OCI-M1 (cell line): ENCODE measurements at places on chromosomes 6 and 20.

- DNase-seq: no peak
These were observed 119.2 kb upstream of the LAMA2 start for GRCh38 chr6:128763599-128764300.

- no peak for DNase-seq
These were observed 251.0 kb upstream of the NRSN1 start for GRCh38 chr6:23875006-23875405.

- DNase-seq: peak; percentile 48
These were observed 139.1 kb downstream of the ZDHHC14 start for GRCh38 chr6:157520117-157520406.

DNA sequence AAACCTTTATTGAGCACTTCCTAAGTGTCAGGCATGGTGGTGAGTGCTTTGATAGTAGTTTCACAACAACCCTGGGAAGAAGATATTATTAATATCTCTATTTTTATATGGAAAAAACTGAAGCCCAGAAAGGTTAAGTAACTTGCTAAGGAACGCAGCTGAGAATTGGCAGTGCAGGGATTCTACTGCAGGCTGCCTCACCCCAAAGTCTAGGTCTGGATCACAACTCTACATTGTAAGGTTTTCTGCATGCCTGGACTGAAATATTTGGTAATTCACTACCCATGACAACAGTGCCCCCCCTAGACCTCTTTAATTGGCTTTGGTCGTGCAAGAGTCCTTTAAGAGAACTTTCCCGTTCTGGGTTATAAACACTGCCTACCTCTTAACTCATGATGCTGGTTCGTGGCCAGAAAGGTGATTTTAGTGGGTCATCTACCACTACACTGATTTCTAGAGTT, 67.1 kb upstream of the KCNQ5 start:
- DNase-seq: peak; percentile 51

DNA sequence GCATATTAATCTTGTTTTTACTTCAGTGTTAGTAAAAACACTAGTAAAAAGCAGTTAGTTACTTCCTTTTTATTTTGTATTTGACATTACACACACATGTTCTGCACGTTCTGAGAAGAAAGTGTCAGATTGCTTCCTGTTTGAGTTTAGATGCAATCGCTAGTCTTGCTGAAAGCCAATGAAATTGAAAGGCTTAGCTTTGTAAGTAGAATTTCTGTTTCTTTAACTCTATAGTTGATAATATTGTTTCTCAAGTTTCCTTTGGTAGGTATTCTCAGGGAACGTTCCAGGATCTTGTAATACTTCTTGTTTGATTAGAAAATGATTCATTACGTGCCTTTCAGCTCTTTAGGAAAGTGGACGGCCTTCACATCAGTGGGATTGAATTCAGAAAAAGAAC, 55.0 kb downstream of the CDKAL1 start:
- peak; percentile 29 for DNase-seq

DNA sequence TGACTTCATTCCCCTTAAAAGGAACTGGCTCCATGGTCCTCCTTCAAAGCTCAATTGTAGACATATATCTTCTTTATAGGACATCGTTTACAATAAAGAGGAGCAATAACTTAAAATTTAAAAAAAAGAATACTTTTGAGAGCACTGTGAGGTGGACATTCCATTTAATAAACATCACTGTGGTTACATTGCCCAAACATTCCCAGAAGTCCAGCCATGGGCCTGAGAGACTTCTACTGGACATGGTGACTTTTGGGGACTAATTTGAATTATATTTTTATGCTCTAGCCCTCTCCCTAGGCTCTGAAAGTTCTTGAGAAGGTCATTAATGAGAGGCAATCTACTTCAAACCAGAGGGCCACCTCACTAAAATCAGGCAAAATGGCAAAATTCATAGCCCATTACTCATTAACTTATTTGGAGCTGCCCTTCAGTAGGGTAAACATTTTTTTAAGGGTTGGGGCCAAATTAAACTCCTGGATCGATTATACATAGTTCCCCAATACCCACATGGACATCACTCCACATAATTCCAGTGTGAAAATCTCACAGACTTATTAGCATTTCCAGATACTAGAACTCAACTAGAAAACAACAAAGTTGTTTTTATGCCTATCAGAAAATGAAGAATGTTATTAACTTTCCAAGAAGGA, 17.1 kb downstream of the ISM1 start:
- no peak for DNase-seq

- DNase-seq: no peak
These were observed 46.9 kb downstream of the LYRM4 start for GRCh38 chr6:5213836-5214235.

DNA sequence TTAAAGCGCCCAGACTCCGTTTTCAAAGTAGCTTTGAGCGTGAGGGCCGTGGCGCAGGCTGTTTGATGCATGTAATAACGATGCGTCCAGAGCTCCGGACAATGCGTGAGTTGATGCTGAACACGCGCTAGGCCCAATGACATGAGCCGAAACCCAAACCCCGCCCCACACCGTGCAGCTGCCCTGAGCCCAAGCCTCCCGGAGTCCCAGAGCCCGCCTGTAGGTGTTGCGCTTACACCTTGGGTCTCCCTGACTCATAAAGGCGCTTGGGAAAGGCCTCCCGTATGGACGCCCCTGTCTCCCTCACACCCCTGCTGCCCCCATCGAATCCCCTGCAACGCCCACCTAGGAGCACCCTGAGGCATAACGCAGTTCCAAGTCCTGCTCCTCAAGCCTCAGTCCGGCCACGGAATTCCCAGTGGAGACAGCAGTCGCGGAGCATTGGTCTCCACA, 87.6 kb downstream of the ERMARD start:
- no peak for DNase-seq

GRCh38 chr6:110699780-110700179, 115.5 kb downstream of the CDK19 start:
- no peak for DNase-seq

DNA sequence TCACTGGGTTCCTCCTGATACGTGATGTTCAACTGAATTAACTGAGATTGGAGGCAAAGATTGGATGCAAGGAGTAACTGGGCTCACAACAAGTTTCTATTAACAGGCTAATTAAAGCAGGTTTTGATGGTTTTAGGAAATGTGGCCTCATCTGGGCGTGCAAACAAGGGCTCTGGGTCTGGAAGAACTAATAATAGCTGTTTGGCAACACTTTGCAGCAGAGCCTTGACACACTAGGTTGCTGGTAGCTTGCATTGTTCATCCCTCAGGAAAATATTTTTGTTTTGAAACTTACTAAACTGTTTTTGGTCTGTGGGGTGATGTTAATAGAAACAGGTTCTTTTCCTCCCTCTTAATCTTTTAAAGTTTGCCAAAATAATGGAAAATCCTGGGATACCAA, 117.2 kb upstream of the CD93 start:
- DNase-seq: no peak

DNA sequence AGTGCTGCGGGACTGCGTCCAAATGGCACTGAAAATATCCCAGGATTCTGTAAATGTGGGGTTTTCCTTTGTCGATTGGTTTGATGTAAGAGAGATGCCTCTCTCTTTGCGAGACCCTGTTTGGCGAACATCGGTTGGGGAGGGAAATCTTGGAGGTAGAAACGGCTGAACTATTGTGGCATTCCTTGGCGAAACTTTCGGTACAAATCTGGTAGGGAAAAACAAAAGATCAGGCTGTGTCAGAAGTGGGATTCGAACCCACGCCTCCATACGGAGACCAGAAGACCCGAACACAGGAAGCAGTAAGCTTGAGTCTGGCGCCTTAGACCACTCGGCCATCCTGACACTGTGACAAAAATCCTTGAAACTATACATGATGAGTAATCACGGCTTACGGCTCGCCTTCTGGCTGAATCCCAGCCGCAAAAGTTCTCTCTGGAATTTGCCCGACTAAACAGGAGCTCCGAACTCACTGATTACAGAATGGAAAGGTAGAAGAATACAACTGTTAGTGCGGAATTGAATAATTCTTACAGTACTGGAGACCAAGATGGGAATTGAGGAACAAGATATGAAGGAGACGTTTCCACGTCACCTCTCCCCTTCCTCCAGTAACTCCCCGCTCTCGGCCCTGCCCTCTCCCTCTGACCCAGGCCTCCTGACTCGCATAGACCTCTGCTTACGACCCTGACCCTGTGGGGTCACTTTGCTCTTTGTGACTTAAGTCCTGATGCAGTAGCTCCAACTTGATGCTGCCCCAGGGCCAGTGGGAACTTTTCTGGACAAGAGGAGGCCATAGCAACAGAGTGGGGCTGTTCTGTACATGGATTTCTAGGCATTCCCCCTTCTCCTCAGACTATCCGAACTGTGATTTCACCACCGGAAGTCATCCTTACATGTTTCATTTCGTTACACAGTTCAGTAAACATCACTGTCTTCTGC, 132.8 kb upstream of the ZNF184 start:
- peak; percentile 95 for DNase-seq

GRCh38 chr6:108193131-108193530, 27.3 kb downstream of the NR2E1 start:
- DNase-seq: no peak

DNA sequence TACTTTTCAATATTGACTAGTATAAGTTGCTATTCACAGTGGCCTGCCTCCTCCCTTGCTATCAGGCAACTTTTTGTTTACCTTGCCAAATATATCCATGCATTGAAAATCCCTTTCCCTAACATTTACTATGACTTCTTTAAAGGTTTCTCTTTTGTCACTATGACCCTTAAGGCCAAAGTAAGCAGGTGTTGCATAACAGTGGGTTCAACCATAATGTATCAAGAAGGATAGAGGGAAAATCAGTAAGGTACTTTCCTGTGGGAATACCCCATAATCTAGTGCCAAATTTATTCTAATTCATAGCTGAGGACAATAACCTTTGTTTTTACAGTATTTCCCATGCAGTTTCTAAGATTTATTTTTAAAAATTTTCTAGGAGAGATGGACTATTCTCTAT, 527.6 kb downstream of the CDKAL1 start:
- DNase-seq: no peak

- no peak for DNase-seq
These were observed 20.3 kb downstream of the MUCL3 start for GRCh38 chr6:30960907-30961673.
